H4 (cell line): ENCODE measurements at places on chromosomes 2 and 18.

DNA sequence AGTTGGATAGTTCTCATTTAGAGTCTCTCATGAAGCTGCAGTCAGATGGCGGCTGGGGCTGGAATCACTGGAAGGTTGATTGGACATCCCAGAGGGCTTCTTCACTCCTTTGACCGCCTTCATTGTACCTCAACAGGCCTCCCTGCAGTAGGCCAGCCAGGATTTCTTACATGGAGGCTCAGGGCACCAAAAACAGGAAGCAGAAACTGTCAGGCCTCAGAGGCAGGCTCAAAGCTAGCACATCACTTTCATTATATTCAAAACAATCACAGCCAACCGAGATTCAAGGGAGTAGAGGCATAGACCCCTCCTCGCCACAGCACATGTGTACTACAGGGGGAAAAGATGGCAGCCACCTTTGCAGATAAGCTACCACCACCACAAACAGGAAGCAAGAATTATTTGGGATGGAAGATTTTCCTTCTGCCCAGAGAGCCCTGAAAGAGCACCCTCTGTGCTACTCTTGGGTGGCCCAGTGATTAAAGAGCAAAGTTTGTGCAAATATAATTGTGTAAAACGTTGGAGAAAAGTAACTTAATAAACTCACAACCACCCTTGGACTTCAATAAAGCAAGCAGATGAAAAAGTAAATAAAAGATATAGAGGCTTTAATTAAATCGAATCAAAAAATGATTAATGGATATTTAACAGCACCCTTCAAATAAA, 155.3 kb downstream of the GFPT1 start:
- no peak for DNase-seq

DNA sequence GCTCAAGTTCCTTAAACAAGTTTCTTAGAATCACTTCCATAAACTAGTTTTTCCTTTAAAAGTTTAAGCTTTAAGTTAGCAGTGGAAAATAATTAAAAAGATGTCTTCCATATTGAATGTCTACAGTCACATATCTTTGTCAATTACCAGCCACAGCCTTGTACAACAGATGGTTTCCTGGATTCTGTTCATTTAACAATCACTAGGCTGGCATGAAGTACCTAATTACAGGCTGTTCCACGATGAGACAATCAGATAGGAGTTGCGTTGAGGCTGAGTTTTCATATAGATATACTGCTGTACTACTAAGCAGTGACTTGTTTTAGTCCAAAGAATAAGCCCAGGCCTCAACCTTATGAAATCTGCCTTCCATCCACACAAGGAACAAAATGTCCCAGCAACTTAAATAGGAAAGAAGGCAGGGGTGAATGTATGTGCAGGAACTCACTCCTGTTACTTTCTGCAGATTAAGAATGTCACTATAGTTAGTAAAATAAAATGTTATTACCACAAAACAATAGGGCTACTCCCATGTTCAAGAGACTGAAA, 131.0 kb downstream of the ZAP70 start:
- DNase-seq = no peak

- DNase-seq = no peak
Observed at GRCh38 chr2:229081411-229081810, 189.7 kb downstream of the PID1 start.

DNA sequence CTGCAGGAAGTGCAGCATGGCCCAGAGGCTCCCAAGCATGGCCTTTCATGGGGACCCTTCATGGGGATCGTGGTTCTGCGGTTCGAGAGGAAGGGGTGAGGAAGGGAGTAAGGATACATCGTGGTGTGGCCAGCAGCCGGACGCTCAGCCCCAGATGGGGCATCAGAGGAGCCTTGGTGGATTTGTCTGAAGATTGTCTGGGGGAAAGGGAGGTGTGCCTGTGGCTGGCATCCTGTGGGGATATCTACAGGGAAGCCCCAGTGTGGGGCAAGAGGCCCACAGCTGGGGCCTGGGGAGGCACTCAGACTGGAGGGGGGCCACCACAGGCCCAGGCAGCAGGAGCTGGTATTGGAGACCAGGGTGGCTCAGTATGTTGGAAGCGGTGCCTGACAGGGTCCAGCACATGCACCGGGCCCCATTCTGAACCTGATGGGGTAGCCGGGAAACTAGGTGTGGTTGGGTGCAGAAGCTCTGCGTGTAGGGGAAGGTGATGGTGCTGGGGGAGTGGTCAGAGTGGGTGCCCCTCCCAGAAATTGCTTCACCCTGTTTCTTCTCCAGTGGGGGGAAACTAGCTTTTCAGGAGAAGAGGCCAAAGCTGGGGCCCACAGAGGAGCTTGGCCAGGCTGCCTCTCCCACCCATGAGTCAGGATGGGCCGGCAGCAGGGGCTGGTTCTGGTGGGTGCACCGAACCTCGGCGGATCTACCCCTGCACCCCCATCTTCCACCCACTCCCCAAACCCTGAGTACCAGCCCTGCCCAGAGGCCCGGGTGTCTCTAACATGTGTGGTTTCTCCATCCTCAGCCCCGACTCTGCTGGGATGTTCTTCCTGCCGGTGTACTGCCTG, 274.4 kb upstream of the HDAC4 start:
- DNase-seq = no peak

DNA sequence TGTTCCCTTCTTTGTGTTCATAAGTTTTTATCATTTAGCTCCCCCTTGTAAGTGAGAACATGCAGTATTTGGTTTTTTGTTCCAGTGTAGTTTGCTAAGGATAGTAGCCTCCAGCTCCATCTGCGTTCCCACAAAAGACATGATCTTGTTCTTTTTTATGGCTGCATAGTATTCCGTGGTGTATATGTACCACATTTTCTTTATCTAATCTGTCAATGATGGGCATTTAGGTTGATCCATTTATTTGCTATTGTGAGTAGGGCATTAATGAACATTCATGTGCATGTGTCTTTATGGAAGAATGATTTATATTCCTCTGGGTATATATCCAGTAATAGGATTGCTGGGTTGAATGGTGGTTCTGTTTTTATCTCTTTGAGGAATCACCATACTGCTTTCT, 33.4 kb downstream of the CARF start:
- no peak for DNase-seq

DNA sequence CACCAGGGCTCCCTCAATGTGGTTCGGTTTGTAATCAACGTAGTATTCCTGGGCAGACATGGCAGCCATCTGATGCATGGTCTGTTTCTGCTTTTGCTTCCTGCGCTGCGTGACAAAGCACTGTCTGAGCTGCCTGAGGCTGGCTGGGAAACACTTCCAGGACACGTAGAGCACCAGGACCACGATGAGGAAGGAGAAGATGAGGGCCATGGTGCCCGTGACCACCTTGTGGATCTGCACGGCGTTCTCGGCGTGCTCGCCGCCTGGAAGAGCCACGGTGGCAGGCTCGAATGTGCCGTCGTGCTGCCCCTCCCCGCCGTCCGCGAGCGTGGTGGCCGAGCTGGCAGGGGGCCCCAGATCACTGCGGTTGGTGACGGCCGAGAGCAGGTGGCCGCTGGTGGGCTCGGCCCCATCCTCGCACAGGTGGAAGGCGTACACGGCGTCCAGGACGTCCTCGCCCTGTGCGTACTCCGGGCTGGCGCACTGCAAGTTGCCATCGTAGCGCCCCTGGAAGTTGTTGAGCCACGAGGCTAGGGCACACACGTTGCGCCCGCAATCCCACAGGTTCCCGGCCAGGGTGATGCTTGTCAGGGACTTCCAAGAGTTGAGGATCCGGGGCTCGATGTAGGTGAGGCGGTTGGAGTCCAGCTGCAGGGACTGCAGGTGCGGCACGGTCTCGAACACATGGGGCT, 2.1 kb downstream of the LRRTM1 start:
- no peak for DNase-seq

DNA sequence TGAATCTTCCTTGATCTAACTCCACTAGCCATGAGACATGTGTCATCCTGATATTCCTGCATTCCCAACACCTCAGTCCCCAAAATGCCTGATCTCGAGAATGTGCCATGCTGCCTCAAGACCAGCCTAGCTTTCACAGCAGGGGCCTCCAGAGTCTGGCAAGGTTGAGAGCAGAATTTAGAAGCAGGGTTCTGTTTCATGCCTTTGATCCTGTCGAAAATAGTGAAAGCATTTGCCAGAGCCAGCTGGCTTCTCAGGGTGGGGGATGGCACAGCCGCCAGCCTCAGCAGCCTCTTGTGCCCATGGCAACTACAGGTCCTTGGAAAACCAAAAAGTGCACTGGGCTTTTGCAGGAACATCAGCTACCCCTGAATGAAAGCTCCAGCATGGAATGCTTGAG, 143.5 kb downstream of the RTN4 start:
- no peak for DNase-seq

GRCh38 chr2:127128445-127128904, 21.5 kb upstream of the BIN1 start:
- DNase-seq = no peak

- DNase-seq = no peak
Observed at GRCh38 chr2:173232956-173233744, 121.5 kb upstream of the CDCA7 start.

- no peak for DNase-seq
Observed at GRCh38 chr2:60544954-60545560, 8.4 kb downstream of the BCL11A start.

- no peak for DNase-seq
Observed at GRCh38 chr2:64336171-64336570, 117.8 kb upstream of the LGALSL start.

DNA sequence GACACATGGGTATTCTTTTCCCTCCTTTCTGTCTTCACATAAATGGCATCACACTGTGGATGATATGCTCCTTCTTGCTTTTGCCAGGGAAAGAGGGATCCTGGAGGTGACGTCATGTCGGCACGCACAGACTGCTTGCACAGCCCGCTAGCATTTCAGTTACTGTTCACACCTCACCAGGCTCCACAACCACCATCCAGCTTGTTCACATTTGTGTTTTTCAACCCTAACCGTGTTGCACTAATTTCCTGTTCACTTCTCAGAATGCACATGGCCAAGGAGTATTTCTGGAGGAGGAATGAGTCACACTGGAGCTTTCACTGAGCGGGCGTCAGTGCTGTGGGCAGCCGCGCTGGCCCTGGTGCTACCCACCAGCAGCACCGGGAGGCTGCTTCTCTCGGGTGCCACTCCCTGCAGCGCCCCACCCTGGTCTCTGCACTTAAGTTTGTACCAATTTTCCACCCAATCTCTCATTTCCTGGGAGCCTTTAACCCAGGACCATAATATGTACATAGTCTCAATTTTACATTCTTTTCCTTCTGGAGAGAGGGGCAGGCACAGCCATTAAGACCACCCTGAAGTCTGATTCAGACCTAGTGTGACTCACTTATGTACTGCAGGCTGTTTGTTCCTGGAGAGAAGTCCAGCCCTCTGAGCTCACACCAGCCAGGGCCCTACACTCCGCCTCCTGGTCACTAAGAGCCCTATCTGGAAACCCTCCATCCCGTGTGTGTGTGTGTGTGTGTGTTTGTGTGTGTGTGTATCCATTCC, 65.1 kb downstream of the MBP start:
- DNase-seq = peak; percentile 94

GRCh38 chr2:232275670-232276069, 102.9 kb upstream of the ALPP start:
- no peak for DNase-seq

GRCh38 chr2:207833251-207833751, 63.6 kb upstream of the FZD5 start:
- DNase-seq = no peak

GRCh38 chr2:156343940-156344301, 11.4 kb upstream of the NR4A2 start:
- DNase-seq = peak; percentile 76

DNA sequence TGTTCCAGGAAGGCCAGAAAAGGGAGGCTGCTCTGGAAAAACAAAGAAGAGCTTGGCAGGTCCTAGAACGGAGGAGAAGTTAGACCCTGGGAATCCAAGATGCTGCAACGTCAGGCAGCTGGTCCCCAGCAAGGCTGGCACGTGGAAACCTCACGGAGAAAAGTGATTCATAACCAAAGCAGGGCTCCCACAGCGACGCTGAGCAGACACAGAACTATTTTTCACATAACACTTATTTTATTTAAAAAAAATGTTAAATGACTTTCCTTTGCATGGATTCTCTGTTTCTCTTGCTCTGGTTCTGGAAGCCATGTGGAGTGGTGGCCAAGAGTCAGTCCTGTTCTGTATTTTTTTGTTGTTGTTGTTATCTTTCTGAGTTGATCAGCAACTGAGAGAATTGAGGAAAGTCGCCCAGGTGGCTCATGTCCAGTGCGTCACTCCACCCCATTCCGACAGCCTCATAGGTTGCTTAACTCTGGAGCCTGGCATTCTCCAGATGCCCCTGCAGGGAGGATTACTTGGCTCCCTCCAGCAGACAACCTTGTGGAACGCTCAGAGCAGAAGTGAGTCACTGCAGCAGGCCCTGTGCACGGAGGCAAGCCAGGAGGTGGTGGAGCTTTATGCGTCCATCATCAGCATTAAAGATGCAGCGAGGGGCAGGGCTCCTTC, 229.9 kb upstream of the HDAC4 start:
- DNase-seq = peak; percentile 94

DNA sequence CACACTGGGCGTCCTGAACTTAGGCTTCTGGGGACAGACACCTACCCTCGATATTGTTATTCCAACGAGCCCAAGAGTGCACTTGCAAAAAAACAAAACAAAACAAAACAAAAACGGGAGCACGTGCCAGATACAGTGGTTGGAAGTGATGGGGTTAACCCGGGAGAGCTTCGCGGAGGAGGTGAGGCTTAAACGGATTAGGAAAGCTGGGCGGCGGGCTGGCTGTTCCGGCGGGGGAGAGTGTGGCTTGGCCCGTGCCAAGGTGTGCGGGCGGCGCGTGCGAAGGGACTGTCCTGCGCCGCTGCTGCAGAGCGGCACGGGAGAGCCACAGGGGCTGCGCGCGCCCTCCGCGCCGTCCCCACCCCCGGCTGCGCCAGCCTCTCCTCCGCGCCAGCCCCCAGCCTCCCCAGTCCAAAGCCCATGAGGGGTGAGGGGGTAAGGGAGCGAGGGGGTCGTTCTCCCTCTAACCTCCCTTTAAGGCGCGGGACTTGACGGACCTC, 1.5 kb upstream of the SLC30A3 start:
- no peak for DNase-seq

GRCh38 chr2:102433973-102434654, 11.2 kb downstream of the IL18RAP start:
- DNase-seq = no peak

DNA sequence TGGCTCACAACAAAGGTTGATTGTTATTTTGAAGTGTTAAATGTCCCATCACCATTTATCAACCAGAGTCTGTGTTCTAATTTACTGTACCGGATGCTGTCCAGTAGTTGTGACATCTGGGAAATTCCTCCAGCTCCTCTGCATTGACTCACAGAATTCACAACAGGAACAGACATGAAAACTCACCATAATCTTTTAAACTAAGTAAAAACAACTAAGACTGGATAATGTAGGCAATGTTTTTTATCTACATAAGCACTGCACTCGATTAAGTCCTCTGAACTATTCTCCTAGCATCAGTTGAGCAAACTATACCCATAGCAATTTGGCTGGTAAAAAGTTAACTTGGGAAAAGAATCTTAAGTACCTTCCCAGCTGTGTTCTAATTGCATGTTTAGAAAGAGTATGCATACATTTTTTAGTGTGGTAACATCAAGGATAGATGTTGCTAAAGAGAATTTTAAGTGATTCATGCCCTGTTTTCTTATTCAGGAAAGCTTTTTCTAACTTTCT, 42.9 kb upstream of the MYO1B start:
- DNase-seq = no peak

GRCh38 chr2:45777996-45778719, 126.7 kb downstream of the PRKCE start:
- DNase-seq = no peak
